H7 (cell line): ENCODE measurements at places on chromosomes 7 and 10. TPM values are rescaled to one million over a fixed set of nuclear protein-coding genes. Genes with fewer than 3 reads are reported as not detected.

Gene GPC2
- total RNA-seq = 39.1 and 65.8 TPM in 2 replicates

DNA sequence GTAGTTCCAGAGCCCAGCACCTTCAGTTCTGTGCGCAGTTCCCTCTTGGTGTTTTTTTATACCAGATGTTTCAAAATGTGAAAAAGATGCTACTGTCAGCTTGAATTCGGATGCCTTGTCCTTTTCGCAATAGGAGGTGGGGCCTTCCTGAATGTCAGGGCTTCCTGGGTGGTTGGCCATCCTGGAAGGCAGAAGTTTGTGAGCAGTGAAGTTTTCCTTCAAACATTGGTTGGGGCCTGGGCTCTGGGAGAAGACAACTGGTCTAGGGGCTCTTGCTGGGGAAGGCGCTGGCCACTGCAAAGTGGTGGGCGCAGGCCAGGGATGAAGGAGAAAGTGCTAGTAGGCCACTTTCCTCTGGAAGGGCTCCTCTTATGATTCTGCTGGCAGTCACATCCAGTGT is 56.8 kb upstream of the JAZF1 start:
- DNase-seq = no peak

DNA sequence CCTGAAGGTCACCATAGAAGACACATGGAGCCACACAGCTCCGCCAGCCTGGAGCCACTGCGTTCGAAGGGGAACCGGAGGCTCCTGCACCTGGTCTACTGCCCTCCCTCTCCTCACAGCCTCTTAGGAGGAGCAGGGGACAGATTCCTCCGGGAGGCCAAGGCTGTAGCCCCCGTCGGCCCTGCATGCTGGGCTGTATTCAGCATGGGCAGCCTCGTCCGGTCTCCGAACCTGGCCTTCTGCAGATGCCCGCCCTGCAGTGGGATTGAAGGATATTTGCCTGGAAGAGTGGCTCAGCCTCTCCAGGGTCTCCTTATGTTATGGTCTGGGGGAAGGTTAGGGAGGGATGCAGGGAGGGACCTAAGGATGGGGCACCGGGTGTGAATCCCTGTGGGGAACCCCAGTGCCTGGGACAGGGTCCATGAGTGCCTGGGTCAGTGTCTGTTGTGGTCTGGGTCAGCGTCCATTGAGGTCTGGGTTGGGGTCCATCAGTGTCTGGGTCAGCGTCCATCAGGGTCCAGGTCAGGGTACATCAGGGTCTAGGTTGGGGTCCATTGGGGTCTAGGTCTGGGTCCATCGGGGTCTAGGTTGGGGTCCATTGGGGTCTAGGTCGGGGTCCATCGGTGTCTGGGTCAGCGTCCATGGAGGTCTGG is 13.0 kb upstream of the SCART1 start:
- DNase-seq = no peak

GRCh38 chr10:24502801-24503460 is 220.8 kb downstream of the ARHGAP21 start:
- DNase-seq = no peak

DNA sequence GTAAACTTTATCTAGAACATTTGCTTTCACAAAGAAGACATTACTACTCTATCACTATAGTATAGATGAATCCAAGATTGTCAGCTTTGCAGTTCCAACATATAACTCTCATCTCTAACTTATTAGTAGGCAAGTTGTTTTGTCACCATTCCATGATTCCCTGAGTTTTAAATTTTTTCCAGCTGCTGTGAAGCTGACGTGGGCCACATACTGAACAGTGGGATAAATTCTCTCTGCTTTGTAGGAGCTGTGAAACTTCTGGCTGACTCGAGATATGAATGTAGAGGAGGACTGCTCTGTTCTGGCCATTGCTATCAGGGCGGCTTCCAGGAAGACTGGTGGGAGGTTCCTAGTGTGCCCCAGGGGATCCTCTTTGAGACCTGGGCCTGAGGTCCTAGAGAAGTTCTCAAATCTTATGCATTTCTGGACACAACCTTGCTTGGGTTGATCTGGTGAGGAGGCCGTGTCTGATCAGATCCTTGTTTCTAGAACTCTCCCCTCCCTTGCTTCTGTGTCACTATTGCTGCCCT is 58.0 kb downstream of the LSMEM1 start:
- no peak for DNase-seq

- peak; percentile 16 for DNase-seq
Observed at GRCh38 chr10:6667679-6668270, 87.7 kb upstream of the PRKCQ start.

GRCh38 chr7:139650429-139651100 is 127.1 kb downstream of the CLEC2L start:
- no peak for DNase-seq

Gene SORCS3
- total RNA-seq = 0.03 and 0.15 TPM in 2 replicates

GRCh38 chr7:132577206-132578049 is 1.2 kb upstream of the PLXNA4 start:
- peak; percentile 94 for DNase-seq

- peak; percentile 87 for DNase-seq
Observed at GRCh38 chr10:102230861-102231356, 4.8 kb downstream of the ELOVL3 start.

Gene C10orf67
- not detected in 2 replicates for total RNA-seq
